ENCODE measurements at places on chromosomes 2 and 18. TPM values are rescaled to one million over a fixed set of nuclear protein-coding genes. Genes with fewer than 3 reads are reported as not detected.

DNA sequence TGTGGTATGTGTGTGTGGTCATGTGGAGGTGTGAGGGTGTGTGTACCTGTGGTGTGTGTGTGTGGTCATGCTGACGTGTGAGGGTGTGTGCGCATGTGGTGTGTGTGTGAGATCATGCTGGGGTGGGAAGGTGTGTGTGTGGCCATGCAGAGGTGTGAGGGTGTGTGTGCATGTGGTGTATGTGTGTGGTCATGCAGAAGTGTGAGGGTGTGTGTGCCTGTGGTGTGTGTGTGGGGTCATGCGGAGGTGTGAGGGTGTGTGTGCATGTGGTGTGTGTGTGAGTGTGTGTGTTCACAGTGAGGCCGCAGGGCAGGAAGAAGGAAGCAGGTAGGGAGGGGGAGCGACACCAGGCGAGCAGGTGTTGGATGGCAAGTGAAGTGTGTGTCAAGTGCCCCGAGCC lies 259.0 kb downstream of the LOXHD1 start:
- DNase-seq = no peak

The HNMT gene
- polyA plus RNA-seq = 118 TPM

- DNase-seq = no peak
Observed at GRCh38 chr2:105969552-105969951, 224.5 kb downstream of the UXS1 start.

The LYPD6 gene
- polyA plus RNA-seq = not detected

DNA sequence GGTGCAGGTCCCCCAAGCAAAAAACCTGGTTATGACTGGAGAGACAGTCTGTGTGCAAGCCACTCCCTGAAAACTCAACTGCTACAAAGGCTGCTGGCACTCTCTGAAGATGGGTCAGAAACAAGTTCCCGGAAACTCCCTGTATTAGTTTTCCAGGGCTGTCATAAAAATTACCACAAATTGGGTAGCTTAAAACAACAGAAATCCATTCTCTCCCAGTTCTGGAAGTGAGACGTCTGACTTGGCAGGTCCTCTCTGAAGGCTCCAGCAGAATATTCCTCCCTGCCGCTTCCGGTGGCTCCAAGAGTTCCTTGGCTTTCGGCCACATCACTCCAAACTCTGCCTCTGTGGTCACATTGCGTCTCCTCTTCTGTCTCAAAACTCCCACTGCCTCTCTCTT lies 30.1 kb upstream of the SERPINE2 start:
- DNase-seq = no peak
